CD4-positive, alpha-beta T cell treated with Interleukin-21 for 1 hour (primary cell): ENCODE measurements at places on chromosomes 16 and 17.

DNA sequence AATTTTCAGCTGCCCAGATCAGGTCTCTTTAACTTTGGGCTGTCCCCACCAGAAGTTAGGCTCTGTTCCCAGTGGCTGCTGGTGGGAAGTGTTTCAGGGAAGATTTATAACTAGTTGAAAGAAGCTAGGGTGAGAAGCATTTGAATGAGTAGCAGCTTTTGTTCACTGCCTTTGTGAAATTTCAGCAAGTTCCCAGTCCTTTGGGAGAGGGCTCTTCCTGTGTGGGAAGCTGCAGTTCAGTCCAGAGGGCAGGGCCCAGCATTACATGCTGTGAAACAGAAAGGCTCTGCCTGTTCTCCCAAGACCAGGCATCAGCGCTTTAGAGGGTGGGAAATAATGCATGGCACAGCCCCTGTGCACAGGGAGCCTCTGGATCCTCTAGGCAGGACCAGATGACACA lies 17.8 kb downstream of the PROCA1 start:
- DNase-seq, result no peak

DNA sequence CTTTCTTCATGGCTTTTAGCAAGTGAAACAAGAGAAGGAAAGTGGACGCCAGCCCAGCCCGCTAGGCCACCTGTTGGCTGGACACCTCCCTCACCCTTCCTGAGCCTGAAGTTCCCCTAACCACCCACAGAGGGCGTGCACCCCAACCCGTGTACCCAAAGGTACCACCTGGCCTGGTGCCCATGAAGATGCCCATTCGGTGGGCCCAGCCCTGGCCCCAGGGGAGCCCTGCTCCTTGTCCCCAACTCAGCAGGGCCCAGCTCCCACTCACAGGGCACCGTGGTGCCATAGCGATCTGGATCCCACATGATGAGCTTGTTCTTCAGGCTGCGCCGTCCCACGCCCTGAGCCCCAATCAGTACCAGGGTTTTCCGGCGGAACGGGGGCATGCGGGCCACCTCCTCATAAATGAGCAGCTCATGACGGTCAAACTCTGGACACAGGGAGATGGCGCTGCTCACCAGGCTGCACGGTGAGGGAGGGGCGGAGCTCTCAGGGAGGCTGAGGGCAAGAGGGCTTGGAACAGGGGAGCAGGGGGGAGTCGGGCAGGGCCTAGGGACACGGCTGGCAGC lies 26.8 kb downstream of the MPP2 start:
- peak; percentile 48 for DNase-seq

GRCh38 chr17:82380860-82381702 lies 9.5 kb downstream of the UTS2R start:
- no peak for DNase-seq

DNA sequence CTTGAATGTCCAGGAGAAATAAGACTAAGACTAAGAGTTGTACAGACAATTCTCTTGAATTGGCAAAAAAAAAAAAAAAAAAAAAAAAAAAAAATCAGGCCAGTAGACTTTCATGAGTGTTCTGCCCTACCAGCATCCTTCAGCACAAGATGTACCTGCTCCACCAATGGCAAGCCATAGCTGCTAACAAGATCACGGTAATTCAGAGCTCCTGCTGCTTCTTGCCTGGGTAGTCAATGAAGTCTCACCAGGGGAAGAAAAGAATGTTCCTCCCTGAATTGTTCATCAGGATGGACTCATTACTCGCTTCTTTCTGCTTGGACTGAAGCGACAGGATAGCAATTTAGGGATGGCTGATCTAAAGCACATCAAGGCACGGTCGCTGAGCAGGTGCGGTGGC lies 31.1 kb upstream of the APOH start:
- no peak for DNase-seq

GRCh38 chr17:40086150-40087044 lies 14.0 kb downstream of the NR1D1 start:
- peak; percentile 66 for DNase-seq

GRCh38 chr17:67124450-67125148 lies 80.2 kb downstream of the CACNG1 start:
- DNase-seq, result no peak

DNA sequence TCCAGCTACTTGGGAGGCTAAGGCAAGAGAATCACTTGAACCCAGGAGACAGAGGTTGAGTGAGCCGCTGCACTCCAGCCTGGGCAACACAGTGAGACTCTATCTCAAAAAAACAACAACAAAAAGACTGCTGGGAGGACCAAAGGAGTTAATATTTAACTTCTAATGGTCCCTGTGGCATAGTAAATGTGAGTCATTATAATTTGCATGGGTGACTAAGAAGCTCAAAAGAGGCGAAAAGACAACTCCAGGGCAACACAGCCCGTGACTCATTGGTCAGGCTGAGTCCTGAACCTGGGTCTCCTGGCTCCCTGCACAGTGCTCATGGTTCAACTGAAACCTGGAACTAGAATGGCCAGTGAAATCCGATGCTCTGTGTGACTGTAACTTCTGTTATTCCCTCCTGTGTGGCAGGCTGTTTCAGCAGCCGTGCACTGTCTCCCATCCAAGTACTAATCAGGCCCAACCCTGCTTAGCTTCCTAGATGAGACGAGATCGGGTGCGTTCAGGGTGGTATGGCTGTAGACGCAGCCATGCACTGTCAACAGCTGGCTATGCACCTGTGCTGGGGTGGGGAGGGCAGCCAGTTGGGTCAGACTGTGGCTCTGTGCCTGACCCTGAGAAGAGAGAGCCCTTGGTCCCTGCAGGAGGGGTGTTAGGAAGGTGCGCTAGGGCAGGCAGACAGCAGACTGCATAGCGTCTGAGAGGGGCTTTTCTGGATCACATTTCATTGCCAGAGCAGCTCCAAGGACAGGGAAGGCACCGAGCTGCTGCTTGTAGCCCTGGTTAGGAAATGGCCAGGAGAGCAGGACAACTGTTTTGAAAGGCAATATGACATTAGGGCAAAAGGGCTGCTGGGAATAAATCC lies 14.5 kb upstream of the GPRC5C start:
- DNase-seq, result no peak

GRCh38 chr16:15649727-15650018 lies 372 bp upstream of the NDE1 start:
- no peak for DNase-seq

DNA sequence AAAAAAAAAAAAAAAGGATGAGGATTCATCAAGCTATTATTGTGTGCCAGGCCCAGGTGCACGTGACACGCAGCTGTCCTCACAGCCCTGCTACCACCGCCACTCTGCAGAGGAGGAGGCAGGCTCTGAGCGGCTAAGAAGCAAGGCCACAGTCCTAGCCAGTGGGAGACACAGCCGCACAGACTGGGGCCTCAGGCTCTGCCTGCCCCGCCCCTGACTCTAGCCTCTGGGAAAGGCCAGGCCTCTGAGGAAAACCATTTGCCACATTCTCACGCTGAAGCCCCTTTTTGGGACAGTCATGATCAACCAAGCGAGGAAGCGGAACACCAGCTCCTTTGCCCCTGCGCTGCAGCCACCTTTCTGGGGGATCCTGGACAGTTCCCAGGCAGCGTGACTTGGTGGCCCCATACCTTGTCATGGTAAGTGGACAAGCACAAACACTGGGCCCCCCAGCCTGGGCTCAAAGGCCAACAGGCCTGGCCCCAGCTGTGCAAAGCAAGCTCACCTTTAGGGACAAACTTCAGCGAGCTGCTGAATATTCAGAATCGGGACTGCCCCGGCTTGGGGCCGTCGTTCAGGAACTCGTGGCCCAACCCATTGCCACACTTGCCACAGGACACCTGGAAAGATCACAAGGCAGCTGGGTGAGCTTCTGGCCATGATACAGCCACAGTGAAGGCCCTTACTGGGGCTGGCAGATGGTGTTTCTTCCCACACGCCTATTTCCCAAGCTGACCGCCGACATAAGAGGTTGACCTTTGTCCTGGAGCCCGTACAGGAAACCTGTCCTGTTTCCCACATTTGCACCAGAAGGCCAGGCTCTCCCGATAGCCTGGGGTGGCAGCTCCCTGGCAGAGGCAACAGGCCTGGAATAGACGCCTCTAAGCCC lies 2.5 kb downstream of the MSRB1 start:
- DNase-seq, result no peak

GRCh38 chr16:79210607-79211006 lies 389.9 kb downstream of the MAF start:
- no peak for DNase-seq

DNA sequence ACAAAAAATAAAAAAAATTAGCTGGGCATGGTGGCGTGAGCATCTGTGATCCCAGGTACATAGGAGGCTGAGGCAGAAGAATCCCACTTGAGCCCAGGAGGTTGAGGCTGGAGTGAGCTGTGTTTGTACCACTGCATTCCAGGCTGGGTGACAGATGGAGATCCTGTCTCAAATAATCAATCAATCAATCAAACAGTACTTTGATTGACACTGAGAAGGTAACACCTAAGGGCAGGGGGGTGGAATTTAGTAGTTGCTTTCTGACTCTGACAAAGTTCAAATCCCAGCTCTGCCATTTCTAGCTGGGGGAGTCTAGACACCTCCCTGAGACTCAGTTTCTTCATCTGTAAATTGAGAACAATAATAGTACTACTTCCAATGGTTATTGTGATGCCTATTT lies 12.0 kb downstream of the SSH2 start:
- no peak for DNase-seq

DNA sequence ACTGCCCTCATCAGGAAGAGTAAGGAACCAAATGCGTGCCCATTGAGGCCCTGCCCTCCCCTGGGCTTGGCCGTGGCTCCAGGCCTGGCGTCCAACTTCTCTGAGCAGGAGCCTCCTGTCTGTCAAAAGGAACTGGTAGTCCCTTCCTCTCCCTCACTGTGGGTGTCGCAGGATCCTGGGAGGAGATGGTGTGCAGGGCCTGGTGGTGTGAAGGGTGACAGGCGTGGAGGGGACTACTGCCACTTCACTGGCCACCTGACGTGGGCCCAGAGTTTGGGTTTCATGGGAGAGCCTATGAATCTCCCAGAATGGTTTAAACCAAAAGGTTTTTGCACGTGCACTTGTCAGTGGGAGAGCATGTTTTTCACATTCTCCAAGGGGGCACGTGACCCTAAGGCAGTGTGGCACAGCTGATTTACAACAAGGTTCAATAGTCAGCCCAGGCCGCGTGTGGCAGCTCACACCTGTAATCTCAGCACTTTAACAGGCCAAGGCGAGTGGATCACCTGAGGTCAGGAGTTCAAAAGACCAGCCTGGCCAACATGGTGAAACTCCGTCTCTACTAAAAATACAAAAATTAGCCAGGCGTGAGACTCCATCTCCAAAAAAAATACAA lies 12.5 kb downstream of the ARL2BP start:
- no peak for DNase-seq

GRCh38 chr16:62638964-62639870 lies 603.0 kb upstream of the CDH8 start:
- DNase-seq, result no peak

GRCh38 chr16:28524681-28525171 lies 14.0 kb downstream of the NUPR1 start:
- peak; percentile 29 for DNase-seq

DNA sequence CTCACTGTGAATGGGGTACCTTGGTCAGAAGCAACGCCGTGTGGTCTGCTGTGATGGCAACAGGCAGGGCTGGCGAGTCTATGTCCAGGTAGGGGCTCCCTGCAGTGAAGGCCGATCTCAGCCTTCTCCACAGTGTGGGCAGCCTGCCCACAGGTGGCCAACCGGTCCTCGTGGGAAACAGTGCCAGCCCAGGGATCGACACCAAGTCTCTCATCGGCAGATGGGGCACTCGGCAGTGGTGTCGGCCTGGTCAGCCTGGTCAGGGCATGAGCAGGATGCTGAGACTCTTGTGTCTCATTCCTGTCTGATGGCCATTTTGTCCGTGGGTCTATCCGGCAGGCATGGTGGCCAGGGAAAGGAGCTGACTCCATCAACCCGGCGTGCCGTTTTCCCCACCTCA lies 92.2 kb downstream of the TNFRSF13B start:
- no peak for DNase-seq

DNA sequence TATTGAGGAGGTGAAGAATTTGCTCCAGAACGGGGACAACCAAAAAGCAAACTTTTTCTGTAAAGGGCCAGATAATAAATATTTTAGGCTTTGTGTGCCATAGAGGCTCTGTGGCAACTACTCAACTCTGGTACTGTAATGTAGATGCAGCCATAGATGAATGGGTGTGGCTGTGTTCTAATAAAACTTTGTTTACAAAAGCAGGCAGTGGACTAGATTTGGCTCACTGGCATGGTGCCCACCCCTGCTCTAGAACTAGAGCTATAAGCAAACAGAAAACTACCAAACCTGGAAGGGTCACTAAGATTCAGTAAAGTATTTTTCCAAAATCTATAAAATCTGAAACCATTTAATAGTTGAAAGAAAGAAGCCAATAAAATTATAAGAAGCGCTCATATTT lies 24.6 kb upstream of the SMURF2 start:
- DNase-seq, result no peak

DNA sequence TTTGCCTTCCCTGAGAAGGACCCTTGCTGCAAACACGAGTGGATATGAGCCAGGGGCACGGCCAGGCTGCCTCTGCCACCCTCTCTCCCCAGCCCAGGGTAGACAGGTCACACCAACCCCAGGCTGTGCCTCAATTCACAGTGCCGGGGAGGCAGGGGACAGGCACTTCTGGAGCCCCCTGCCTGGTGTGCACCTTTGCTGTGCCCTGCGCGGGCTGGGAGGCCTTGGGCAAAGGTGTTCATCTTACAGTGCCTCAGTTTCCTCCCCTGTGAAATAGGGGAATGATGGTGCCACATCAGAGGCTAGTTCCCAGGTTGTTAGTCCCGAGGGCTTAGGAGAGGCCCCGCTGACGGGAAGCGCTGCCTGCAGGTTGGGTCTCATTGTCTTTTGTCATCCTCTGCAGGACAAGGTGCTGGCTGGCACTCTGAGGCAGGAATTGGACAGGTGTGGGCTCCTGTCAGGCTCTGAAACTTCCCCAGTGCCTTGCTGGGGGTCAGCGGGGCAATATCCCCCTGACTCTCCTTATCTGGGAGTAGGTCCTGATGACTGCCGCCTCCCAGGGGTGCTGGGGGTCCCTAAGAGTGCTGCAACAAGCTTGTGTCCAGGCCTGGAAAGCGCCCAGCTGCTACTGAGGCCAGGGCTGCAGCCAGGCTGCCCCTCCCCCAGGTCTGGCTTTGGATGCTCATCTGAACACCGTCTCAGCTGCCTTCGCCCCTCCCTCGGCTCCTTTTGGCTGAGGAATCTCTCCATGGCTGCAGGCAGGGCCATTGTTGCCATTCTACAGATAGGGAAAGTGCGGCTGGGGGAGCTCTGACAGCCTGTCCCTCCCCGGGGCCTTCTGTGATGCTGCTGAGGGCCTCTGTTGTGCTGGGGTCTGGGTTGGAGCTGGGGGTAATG lies 3.1 kb downstream of the PRSS21 start:
- no peak for DNase-seq

- no peak for DNase-seq
Observed at GRCh38 chr16:2270588-2271470, 2.9 kb upstream of the RNPS1 start.

GRCh38 chr17:35977509-35977908 lies 3.8 kb downstream of the CCL16 start:
- DNase-seq, result no peak

GRCh38 chr17:18187821-18188761 lies 4.5 kb downstream of the ALKBH5 start:
- no peak for DNase-seq

GRCh38 chr17:75238684-75239191 lies 22.7 kb downstream of the GGA3 start:
- peak; percentile 70 for DNase-seq

- no peak for DNase-seq
Observed at GRCh38 chr17:82022310-82022980, at the start of gene CENPX. Gene CENPX, minus strand, starts transcription at chr17:82022878. Its CDS starts 17 bp downstream, at chr17:82022861.

- no peak for DNase-seq
Observed at GRCh38 chr17:42329025-42329976, 41.0 kb downstream of the STAT5A start.
